ENCODE measurements at places on chromosomes 4 and X.

DNA sequence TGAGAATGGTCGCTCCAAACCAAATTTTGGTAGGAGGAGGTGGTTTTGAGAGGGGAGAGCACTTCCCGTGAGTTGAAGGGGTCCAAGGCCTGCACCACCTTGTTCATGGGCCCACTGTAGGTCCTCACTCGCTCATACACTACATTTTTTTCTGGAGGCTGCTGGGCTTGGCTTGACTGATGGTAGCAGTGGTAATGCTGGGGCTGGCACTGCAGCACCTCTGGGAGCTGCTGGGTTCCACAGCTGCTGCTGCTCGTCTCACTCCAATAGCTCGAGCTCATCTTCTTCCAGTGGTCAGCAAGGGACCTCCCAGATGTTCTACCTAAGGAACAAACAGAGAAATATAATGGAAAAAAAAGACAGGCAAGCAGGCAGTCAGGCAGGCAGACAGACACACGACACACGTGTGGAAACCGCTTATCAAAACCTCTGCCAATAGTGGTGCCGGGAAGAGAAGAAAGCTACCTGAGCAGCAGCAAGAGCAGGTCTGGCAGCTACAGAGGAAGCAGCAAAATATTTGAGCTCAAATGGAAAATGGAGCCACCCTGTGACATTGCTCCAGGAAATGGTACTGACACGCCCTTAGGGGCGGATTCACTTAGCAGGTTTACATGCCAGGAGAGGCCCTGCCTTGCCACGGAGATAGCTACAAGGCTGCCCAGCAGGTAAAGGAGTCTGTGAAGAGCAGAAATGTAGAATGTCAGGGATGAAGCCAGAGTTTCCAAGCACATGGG is at the start of gene POF1B:
Gene POF1B (minus strand): TSS at position 492 of the 734 bp plus-strand sequence. CDS start 211 bp downstream, at position 281.
- no peak for DNase-seq

- DNase-seq: no peak
Observed at GRCh38 chrX:68372665-68373064, 60.6 kb downstream of the OPHN1 start.

GRCh38 chr4:13368217-13368616 is 115.9 kb downstream of the RAB28 start:
- no peak for DNase-seq

DNA sequence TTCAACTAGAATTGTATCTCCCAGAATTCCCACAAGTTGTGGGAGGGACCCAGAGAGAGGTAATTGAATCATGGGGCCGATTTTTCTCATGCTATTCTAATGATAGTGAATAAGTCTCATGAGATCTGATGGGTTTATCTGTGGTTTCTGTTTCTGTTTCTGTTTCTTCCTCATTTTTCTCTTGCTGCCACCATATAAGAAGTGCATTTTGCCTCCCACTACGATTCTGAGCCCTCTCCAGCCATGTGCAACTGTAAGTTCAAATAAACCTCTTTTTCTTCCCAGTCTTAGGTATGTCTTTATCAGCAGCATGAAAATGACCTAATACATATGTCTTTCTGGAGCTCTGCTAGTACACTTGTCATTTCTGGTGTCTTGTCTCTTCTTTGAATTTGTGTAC is 22.1 kb upstream of the OR13H1 start:
- DNase-seq: no peak
